ENCODE measurements at places on chromosomes 2 and 18.

GRCh38 chr2:67524213-67524612 lies 127.1 kb downstream of the ETAA1 start:
- no peak for DNase-seq

GRCh38 chr2:214706986-214707385 lies 102.5 kb downstream of the BARD1 start:
- no peak for DNase-seq

- DNase-seq, result no peak
Observed at GRCh38 chr2:44778671-44779476, 162.6 kb upstream of the SIX3 start.

DNA sequence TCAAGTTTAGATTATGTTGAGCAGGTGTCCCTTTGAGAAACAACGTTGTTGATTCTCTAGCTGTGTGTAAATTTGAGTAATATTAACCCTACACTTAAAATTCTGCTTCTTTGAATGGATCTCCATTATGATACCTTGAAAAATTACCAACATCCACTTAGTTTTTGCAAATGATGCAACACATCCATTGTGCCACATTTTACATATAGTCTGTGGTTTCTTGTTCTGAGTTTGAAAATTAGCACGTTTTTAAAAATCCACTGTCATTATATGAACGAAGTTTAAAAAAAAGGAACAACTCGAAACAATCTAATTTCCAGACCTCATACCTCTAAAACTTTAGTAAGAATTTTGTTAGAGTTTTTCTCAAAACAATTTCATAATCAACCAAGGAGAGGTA lies 37.7 kb downstream of the PIK3C3 start:
- no peak for DNase-seq

DNA sequence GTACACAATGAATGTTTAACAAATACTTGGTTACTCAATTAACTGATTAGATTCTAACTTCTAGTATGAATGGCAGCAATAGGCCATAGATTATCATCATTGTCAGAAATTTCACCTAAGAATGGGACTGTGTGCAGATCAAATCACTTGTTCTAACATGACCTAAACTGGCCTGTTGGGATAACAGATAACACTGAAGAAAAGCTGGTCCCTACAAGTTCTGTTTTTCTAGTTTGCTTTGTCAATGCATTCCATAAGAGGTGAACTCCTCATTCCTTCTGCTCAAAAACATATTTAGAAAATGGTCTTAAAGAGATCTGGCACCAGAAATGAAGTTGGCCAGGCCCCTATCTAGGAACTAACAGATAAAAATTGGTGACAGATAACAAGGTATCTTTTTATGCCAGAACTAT lies 175.4 kb downstream of the THADA start:
- no peak for DNase-seq

DNA sequence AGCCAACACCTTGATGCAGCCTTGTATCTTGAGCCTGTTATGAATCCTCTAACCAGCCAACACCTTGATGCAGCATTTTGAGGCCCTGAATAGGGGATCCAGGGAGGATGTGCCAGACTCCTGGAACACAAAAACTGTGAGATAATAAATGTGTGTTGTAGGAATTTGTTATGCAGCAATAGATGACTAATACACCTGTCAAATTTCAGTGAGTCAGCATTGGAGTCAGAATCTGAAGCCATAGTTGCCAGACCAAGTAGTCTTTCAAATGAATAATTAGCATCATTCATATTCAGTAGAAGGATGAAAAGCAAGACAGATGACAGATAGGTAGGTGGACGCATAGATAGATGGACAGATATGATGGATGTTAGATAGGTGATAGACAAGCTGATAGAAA lies 942.5 kb upstream of the SLC39A10 start:
- DNase-seq, result no peak

GRCh38 chr2:75133621-75134570 lies 65.4 kb downstream of the TACR1 start:
- no peak for DNase-seq

- no peak for DNase-seq
Observed at GRCh38 chr2:132609101-132609890, 60.7 kb downstream of the LYPD1 start.

DNA sequence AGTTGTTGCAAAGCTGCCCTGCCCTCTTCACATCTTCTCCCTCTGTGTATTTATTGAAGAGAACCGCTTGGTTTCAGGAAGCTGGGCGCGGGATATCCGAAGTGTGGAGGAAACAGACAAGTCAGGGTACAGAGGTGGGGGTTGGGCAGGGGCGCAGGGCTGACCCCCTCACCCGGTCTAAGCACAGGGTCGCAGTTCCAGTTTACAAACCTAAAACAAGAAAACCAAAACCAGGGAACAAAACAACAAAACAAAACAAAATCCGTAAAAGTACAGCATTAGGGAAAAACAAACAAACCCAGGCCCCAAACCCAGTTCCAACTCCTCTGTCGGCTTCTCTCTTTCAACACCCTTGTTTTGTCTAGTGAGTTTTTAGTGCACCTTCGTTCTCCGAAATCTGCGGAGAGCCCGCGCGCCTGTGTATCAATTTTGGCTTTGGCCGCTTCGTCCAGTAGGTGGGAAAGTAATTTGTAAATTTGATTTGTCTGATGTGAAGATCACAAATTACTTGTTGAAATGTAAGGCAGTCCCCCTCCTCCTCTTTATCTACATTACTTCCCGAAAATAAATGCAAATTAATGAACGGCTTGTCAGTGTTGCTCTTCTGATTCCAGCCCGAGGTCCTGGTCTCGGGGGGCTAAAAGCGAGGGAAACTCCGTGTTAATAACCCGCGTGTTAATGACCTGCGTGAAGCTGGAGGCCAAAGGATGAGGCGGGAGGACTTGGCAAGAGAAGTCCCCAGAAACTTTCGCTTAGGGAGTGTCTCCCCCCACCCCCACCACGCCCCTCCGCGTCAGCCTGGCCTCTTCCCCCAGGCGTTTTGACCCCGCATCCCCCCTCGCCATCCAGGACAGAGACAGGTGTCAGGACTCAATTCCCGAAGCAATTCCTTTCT lies 6.9 kb downstream of the OTX1 start:
- no peak for DNase-seq

GRCh38 chr2:158777077-158777476 lies 18.0 kb upstream of the DAPL1 start:
- no peak for DNase-seq

DNA sequence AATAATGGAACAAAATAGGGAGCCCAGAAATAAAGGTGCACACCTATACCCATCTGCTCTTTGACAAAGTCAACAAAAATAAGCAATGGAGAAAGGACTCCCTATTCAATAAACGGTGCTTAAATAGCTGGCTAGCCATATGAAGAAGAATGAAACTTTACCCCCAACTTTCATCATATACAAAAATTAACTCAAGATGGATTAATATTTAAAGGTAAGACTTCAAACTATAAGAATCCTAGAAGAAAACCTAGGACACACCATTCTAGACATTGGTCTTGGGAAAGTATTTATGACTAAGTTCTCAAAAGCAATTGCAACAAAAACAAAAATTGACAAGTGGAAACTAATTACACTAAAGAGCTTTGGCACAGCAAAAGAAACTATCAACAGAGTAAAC lies 139.1 kb downstream of the DNAH7 start:
- no peak for DNase-seq

- no peak for DNase-seq
Observed at GRCh38 chr2:67399831-67400489, 2.8 kb downstream of the ETAA1 start.

DNA sequence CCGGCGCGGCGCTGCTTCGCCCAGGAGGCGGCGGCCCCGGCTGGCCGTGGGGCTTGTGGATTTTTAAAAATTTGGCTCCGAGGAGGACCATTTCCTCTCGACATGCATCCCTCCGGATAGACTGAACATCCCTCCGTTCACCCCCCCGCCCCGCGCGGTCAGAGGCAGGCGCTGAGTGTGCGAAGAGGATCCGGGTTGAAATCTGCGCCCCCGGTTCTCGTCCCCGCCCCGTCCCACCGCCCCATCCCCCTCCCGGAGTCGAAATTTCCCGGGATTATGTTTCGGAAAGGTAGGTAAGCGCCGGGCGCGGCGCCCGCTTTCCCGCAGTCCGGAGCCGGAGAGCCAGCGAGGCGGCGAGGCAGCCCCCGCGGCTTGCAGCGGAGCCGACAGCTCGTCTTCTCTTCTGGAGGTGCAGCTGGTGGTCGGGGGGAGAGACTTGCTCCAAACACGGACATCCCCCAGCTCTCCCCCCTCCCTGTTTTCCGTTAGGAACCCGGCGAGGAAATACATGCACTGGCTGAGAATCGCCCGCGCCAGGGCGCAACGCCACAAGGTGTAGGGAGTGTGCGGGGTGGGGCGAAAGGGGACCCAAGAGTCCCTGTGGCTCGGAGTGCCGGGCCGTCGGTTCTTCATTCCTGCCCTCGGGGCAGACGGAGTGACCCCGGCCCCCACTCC lies at the start of gene PRKCE:
TSS of gene PRKCE (plus strand) at position 261 of the 675 bp plus-strand sequence.
- DNase-seq, result no peak

DNA sequence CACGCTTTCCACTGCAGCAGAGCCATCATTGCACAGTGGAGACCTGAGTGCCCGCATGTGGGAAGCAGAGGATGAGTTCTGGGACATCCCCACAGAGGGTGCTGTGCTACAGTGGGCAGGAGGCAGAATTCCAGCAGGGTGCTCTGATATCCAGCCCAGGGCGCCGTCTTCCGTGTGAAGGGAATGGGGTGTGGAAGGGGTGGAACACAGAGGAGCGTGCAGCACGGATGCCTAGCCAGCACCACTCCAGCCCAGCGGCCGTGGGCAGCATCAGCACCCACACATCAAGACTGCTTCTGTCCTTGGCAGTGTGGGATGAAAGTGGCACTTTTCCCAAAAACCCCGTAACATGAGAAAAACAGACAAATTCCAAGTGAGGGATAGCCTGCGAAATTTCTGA lies 134.3 kb downstream of the ZNF236 start:
- no peak for DNase-seq

GRCh38 chr2:12304564-12305171 lies 412.1 kb upstream of the TRIB2 start:
- no peak for DNase-seq

GRCh38 chr18:919078-919477 lies 14.4 kb downstream of the ADCYAP1 start:
- no peak for DNase-seq

- no peak for DNase-seq
Observed at GRCh38 chr2:79935046-79935732, 369.4 kb downstream of the LRRTM1 start.

DNA sequence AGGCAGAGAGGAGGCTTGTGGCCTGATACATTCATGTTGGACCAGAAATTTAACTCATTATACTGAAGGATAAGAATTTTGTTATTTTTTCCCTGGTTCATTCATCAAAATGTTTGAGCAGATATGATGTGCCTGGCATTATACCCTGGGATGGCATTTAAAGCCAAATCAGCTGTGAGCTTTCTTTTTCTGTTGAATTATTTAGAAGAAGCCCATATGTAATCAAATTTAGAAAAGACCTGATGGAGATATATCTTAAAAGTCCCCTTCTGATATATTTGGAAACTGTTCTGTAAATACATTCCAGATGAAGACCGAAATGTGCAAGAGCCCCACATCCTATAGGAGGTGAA lies 743.1 kb upstream of the HS6ST1 start:
- DNase-seq, result no peak

GRCh38 chr2:236971919-236972381 lies 113.7 kb upstream of the COPS8 start:
- DNase-seq, result no peak

DNA sequence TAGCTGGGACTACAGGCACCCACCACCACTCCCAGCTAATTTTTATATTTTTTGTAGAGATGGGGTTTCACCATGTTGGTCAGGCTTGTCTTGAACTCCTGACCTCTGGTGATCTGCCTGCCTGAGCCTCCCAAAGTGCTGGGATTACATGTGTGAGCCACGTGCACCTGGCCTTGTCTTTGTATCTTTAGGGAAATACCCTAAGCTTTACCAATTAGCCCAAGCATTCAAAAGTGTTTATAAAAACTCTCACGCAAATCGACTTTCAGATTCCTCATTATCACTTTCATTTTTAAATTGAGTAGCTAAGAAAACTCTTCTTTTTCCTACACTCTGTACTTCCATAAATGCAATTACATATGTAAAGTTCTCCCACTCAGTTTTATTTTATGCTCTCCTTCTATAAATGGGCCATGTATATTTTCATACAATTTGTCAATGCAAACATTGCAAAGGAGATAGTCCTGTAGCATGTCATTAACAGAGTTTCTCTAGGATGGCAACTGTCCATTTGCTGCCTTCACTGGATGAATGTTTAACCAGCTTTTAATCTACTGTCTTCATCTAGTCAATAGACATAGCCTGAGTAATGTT lies 326.2 kb upstream of the LRATD1 start:
- no peak for DNase-seq

- DNase-seq, result no peak
Observed at GRCh38 chr18:2912357-2913299, 65.8 kb downstream of the EMILIN2 start.

- DNase-seq, result no peak
Observed at GRCh38 chr2:135528006-135528405, 3.0 kb downstream of the ZRANB3 start.

GRCh38 chr18:2602844-2603243 lies 31.5 kb downstream of the NDC80 start:
- DNase-seq, result no peak

- DNase-seq, result no peak
Observed at GRCh38 chr18:5521000-5521399, 22.8 kb downstream of the EPB41L3 start.

GRCh38 chr18:36348971-36349417 lies 51.5 kb downstream of the FHOD3 start:
- DNase-seq, result no peak

- DNase-seq, result no peak
Observed at GRCh38 chr2:128590309-128591021, 271.8 kb upstream of the HS6ST1 start.

DNA sequence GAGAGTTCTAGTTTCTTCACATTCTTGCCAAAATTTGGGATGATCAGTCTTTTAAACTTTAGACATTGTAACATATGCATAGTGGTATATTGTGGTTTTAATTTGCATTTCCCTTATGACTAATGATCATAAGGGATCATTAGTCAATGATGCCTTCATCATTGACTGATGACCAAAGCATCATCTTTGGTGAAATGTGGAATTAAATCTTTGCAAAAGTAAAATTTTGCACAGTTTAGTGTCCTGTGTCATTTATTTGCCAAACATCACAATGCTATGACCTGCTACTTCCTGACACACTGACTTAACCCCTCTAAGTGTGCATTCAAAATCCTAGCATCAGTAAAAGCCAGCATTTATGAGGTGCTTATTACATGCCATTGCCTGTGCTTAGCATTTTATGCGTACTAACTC lies 58.9 kb upstream of the SLC1A4 start:
- no peak for DNase-seq

GRCh38 chr2:182372661-182373060 lies 54.2 kb downstream of the PDE1A start:
- no peak for DNase-seq

GRCh38 chr2:221775096-221775495 lies 203.0 kb upstream of the EPHA4 start:
- DNase-seq, result no peak

DNA sequence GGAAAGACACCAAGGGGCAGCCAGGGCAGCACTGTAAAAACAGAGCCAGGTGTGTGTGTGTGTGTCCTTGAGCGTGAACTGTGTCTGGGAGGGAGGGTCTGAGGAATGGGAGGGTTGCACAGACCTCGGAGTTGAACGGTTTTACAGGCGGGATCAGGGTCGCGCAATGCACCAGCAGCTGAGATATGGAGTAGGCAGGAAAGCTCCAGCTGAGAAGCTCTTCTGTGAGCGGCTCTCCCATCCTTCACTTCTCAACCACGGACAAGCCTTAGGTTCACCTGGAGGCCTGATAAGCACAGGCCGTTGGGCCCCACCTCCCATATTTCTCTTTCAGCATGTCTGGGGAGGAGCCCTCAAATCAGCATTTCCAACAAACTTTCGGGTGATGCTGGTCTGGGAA lies 12.1 kb downstream of the SERTAD2 start:
- DNase-seq, result no peak

All from stimulated activated CD4-positive, alpha-beta T cell treated with anti-CD3 and anti-CD28 coated beads, TNF-alpha, amount 100 ng/mL, for 1 hour (primary cell).